Prostate gland (tissue), 2 donors: ENCODE measurements at places on chromosomes 12 and 14. TPM values are rescaled to one million over a fixed set of nuclear protein-coding genes. Genes with fewer than 3 reads are reported as not detected.
A peak's percentile ranks its signal among the peaks of the same experiment; 100 is the strongest.

- no peak for DNase-seq
These were observed 780 bp downstream of the SERPINA4 start for GRCh38 chr14:94562022-94562421.

DNA sequence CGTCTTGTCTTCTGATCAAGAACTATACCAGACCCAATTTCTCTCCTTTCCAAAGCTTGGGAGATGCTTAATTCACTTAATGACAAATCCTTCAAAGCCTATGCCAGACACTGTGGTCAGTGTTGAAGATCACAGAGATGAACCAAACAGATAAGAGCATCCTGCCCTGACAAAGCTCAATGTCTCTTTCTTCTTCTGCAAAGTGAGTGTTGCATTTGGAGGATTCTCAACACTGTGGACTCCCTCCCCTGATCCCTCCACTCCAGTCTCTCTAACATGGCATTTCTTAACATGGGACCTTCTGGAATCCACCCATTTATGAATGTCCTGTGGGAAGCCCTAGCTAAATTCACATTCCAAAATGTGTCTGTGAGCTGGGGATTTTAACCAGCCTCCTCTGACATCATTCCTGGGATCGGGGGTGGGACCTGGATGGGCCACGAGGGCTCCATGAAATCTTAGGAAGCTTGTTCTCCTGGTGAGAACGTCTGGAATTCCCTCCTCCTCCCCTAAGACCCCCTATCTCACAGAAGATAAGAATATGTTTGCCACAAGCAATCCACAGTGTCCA is 20.3 kb downstream of the SYNE3 start:
- no peak for DNase-seq

The SLCO1B1 gene
- 0.45 TPM for total RNA-seq

The GPR68 gene
- 3.0 TPM for total RNA-seq

The GOLT1B gene
- 21.0 TPM for total RNA-seq

GRCh38 chr12:25767606-25768005 is 190.9 kb upstream of the RASSF8 start:
- no peak for DNase-seq

GRCh38 chr14:29584992-29585391 is 342.7 kb downstream of the PRKD1 start:
- DNase-seq: peak; percentile 14

- no peak for DNase-seq
These were observed 65.5 kb downstream of the TSPAN8 start for GRCh38 chr12:71092290-71092689.

DNA sequence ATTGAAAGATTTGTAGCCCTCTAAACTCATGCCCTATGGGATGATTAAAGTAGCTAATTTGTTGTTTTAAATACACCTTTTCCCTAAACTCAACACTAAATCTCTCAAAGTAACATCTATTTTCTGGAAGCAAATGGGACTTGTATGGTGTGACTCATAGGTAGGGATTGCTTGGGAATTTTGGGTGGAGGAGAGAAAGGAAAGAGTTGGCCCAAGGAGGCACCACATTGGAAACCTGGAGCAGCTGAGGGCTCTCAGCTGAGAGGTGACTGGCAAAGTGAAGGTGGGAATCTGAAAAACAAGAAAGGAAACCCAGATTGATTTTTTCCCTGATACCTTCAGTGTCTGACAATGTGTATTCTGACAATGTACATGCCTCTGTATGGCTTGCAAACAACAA is 114.8 kb upstream of the PRICKLE1 start:
- no peak for DNase-seq

- no peak for DNase-seq
These were observed 64.2 kb downstream of the ELK3 start for GRCh38 chr12:96258104-96258961.

GRCh38 chr14:36344211-36344610 is 23.8 kb upstream of the MBIP start:
- no peak for DNase-seq

The FZD10 gene
- 11.8 TPM for total RNA-seq

The STON2 gene
- 23.8 TPM for total RNA-seq

- no peak for DNase-seq
These were observed 44.1 kb downstream of the FBXW8 start for GRCh38 chr12:116954710-116955381.

GRCh38 chr14:76143642-76144041 is 8.1 kb upstream of the GPATCH2L start:
- no peak for DNase-seq

- no peak for DNase-seq
These were observed 2.4 kb upstream of the RARG start for GRCh38 chr12:53234271-53234914.

- DNase-seq: no peak
These were observed 46.3 kb upstream of the RNU6-8 start for GRCh38 chr14:32249371-32249770.

GRCh38 chr12:58310809-58311622 is 369.6 kb downstream of the ATP23 start:
- no peak for DNase-seq

GRCh38 chr12:113050795-113051194 is 5.7 kb upstream of the DTX1 start:
- no peak for DNase-seq

The NELL2 gene
- 5.8 TPM for total RNA-seq
